ENCODE measurements at places on chromosomes 12 and 14. TPM values are rescaled to one million over a fixed set of nuclear protein-coding genes. Genes with fewer than 3 reads are reported as not detected.

Gene RASSF8
- total RNA-seq: 48.7 TPM

Gene LALBA
- total RNA-seq: not detected

Gene PROX2
- total RNA-seq: not detected

Gene INSM2
- not detected for total RNA-seq

Gene OTX2
- not detected for total RNA-seq

Gene GSC
- not detected for total RNA-seq

Gene NFE2
- total RNA-seq: 0.17 TPM

Gene ALKBH2
- total RNA-seq: 19.5 TPM

Gene MGP
- total RNA-seq: 6.7 TPM

Gene OTOGL
- total RNA-seq: 0.43 TPM

Gene E2F7
- 1.6 TPM for total RNA-seq

Gene NTF3
- total RNA-seq: not detected

All from bronchial smooth muscle cell (primary cell).